ENCODE measurements at places on chromosomes 4 and X.

DNA sequence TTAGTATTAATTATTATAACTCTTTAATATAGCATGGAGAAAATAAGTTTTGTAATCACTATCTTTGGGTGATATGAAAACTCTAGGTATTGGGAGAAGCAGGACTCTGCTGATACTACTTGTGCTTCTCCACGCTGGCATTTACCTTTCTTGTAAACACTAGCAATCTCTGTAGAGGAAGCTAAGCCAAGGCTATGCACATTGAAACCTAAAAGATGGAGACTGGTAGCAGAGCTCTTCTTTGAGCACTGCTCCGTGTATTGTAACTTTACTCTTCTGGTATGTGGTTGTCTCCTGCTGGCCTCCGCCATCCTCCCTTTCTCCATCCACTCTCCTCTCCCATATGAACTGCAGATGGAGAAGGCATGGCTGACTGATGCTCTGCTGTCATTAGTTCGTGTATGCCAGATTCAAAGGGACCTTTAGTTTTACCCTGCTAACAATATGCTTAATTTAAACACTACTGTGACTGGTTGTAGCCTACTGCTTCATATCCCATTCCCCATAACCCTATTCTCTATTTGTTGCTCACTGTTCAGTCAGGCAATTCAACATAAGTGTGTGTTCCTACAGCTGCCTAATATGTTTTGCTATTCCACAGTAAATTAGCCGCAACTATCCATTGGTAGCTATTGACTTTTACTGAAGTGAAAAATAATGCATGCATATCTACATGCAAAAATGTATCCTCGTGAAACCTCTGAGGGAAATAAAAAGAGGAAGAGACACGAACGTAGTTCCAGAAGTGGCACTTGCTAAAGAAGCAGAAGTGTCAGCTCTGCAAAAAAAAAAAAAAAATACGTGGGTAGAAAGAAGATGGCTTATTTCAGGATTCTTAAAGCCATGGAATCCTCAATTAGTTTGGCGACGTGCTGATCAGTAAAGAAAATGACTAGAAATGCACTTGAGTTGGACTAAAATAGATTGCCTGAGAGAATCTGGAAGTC, 55.6 kb upstream of the CCSER1 start:
- no peak for DNase-seq

DNA sequence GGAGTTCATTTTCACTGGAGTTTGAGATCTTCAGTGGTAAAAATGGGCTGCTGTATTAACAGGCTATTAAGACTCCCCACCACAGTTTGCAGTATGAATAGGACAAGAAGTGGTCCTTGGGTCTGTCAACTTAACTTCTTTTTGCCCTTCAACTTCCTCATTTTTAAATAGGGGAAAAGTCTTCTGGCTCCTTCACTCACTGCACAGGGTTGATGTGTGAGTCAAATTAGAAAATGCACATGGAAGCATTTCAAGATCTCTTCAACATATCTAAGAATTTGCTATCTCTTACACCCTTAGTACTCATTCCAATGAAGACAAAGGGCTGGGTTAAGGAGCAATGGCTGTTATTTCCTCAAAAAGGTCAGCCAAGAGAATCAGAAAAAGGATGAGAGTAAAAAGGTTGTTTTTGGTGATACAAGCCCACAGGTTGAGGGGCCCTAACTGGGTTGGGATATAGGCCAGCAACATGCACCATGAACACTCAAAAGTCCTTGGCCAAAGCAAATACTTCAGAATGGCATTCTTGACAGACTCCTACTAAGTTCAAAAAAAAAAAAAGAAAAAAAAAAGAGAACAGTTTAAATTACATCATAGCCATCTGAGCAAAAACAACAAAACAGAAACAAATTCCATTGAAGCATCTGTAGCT, 13.4 kb downstream of the PDE5A start:
- peak; percentile 20 for DNase-seq

DNA sequence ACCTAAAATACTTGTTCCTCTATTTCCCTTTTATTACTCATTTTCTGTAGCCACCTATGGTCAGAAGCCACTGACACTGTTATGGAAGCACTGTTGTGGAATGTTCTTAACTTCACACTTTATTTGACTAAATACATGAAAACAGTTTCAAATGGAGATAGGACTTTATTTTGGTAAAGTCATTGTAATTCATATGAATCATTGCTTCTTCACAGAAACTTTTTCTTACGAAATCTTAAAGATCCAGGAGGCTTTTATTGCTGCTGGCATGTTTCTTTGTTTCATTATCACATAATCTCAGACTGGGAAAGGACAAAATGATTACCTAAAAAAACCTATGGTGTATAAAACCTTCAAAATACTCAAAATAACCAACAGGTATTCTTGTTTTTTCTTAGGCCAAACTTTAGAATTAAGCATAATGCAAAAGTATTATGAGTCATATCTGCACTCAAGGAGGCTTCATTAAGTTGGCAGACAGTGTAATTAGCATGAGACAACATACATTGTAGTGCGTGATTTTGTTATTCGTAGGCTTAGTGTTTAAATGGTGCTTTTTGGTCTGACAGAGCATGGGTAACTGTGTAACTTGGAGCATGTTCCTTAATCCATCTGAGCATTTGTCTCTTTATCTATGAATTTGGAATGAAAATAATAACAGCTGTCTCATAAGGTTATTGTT, 58.0 kb downstream of the SH3BGRL start:
- no peak for DNase-seq

DNA sequence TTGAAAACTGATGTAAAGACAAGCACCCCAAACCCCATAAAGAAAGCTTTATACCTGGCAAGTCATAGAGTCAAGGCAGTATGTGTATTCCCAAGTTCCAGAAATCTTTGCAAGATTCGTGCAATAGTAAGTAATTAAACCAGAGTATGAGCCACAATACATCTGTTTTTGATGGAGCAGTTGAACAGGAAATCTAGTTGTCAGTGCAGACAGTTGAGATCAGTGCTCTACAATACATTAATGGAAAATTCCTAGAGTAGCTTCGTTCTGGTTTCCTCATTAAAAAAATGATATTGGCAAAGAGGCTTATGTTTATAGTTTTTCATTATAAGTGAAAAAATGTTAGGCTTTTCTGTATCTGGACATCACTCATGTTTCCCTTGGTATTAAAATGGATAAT, 575.3 kb downstream of the TRIML1 start:
- no peak for DNase-seq

DNA sequence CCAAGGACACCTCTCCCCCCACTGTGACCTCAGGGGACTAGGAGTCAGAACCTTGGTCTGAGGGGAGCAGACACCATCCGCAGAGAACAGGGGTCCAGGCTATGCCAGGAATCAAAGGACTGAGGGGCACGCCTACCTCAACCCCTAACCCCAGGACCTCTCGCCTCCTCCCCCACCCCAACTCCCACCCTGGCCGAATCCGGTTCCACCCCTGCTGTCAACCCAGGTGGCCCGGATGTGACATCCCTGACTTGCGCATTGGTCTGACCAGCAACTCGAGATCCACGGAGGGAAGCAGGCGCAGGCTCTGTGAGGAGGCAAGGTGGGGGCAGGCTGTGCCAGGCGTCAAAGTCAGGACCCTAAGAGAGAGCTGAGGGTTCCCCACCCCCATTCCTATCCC, 468 bp upstream of the MAGEA4 start:
- no peak for DNase-seq

DNA sequence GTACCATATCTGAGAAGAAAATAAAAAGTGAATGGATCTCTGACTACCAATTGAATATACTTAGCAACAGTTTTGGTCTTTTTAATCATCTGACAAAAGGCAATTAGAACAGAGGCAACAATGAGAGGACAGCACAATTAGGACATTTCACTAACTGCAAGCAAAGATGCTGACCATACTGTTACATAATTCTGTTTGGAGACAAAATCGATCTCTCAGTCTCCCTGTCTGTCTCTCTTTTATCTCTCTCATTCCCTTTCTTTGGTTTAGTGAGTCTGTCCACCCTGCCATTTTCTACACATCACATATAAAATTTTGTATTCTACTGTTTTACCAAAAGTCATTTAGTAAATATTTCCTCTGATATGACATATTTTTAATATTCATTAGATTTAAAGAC, 2.2 kb upstream of the AFM start:
- no peak for DNase-seq

GRCh38 chr4:101348367-101348827, 1.1 kb upstream of the PPP3CA start:
- no peak for DNase-seq

DNA sequence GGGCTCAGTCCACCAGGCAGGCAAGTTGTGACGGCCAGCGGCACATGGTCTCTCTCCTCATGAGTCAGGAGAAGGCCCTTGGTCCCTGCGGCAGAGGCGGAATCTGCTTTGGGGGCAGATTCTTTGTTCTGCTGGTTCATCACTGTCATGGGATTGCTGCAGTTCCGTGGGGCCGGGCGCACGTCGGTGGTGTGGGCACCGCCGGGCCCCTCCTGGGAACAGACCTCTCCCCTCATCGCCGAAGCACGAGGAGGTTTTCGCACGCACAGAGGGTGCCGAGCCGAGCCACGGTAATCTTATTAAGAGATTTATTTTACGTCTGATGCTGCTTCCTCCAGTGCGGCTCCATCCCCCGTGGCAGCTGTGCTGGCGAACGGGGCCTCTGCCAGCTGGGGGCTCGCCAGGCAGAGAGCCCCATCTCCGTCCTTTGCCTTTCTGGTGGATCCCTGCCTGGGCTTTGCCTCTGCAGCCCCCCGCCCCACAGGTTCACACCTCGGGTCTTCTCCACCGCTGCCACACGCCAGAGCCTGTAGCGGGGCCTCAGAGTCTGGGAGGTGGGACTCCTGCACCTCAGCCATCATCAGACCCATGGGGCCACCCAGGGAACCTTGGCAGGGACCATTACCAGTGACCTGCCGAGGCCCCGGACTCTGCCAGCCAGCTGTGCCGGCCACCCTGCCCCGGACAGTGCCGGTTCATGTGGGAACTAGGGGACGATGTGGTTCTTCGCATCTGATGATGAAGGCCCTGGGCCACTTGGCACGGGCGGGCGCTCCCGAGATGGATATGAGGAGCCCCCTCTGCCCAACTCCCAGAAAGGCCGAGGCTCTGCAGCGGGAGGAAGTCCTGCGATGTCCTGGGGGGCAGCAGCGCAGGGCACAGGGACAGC, 86.7 kb upstream of the NKX1-1 start:
- no peak for DNase-seq

GRCh38 chr4:15832523-15833451, 54.7 kb downstream of the CD38 start:
- DNase-seq = no peak

DNA sequence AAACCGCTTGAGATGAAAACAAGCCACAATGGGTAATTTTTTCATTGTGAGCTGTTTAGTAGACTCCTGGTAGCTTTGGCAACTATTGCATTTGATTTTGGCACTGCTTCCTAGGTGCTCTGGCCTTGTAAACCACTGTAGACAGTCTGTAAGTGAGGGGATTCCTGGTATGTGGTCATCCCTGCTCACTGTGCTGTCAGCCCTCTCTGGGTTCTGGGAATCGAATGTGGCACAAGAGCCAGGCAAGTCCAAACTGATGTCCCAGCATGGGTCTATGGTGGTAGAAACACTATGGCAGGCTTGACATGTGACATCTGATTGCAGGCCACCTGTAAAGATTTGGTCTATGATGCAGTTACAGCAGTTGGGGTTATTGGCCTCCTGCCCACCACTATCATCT, 2.5 kb downstream of the USP51 start:
- DNase-seq = no peak

DNA sequence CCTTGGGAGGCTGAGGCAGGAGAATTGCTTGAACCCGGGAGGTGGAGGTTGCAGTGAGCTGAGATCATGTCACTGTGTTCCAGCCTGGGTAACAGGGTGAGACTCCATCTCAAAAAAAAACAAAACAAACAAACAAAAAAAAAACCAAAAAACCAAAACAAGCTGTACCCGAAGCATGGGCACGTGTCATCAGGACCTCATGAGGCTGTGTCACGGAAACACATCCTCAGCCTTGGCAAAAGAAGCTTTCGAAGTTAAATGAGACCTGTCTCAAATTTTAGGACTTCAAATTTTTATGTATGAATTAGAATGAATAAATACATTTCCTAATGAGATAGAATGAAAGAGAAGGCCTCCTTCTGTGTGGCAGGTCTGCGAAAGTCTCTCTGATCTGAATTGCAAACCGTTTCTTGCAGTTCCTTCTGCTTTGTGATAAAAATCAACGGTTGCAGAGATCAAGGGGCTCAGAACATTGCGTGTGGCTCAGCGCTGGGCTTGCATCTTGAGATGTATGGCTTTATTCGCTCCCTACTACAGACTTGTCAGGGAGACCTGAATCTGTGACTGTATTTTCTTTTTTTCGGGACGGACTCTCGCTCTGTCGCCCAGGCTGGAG, 19.5 kb upstream of the CRLF2 start:
- DNase-seq = no peak

GRCh38 chrX:134144231-134144630, 92.8 kb upstream of the CCDC160 start:
- no peak for DNase-seq

DNA sequence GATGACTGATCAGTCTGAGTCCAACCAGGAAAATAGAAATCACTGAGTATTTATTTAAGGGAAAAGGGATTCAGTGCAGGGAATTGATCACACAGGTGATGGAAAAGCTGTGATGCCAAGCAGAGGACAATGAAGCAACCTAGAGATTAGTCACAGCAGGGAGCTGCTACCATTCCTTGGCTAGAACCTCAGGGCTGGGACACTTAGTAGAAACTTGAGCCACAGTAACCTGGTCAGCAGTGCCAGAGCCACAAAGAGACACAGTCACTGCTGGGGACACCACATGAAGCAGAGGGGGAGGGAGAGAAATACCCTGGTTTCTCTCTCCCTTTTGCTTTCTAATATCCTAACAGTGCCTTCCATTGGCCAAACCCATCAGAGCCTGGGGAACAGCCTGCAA, 38.7 kb downstream of the RTL9 start:
- DNase-seq = no peak

- no peak for DNase-seq
These were observed 190.1 kb upstream of the C1QTNF7 start for GRCh38 chr4:15237648-15238230.

DNA sequence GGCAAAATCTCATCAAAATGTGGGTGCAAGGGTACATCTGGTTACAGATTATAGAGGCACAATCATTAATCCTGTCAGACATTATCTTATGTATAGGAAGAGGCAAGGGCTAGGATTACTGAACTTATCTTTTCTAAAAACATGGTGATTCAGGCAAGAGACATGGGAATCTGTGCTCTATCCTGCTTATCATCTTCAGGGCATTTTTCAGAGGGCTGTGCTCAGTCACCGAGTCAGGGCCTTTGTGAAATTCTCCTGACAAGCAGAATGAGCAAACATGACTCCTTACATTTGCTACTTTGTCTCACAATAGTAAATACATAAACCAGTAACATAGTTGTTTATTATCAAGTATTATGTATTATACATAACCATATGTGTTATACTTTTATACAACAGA, 84.2 kb upstream of the KCTD8 start:
- DNase-seq = peak; percentile 76

DNA sequence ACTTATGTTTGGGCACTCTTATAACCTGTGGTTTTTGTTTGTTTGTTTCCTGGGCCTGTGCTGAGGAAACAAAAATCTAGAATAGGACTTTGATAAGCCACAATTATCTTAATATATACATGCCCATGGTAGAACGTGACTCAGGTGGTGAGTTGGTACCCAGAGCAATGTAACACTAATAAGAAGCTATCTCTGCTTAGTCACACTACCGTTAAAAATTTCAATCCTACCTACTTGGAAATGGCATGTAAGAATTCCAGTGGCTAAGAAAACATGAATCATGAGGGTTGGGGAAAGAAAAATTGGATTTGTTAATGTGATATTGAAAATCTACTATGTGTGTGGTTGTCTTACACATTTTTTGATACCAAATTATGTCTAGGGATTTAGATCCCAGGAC, 30.5 kb upstream of the ADGRG2 start:
- DNase-seq = peak; percentile 59

Measured in NCI-H226 (cell line).